ENCODE measurements at places on chromosomes 4 and X. TPM values are rescaled to one million over a fixed set of nuclear protein-coding genes. Genes with fewer than 3 reads are reported as not detected.

DNA sequence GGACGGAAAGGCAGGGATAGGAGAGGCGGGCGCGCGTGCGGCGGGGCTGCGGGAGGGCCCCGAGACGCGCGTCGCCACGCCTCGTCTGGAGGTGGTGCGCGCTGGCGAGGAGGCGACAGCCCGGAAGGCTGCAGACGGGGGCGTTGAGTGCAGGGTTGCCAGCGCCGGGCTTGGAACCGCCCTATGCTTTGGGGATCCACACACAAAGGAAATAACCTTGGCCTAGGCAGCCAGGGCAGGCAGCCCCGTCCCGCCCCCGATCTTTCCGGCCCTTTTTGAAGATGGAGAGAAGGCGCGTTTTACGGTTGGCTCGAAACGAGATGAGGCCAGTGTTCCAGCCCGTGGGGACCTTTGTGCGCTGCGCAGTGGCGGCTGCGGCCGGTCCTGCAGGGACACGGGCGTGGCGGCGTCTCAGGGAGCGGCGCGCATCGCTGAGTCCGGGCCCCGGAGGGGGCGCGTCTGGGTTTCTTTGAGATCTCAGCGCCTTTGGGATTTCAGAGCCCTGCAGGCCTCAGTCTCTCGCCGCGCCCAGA lies 50.8 kb upstream of the TRIM2 start:
- peak; percentile 79 for DNase-seq

DNA sequence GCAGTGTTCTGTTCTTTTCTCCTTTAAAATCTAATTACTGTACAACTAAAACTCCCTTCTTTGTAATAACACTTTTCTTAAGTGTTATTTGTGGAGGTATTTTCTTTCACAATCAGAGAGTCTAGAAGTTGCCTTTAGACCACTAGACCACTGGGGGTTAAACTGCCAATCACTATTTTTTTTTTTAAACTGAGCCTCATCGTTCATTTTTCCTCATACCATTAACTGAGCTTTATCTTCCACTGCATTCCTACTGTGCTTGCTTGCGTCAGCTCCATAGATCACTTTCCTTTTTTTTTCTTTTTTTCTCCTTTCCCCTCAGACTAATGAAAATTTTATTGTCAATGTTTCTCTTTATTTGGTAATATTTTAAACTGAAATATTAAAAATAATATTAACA lies 310.6 kb downstream of the PDHA2 start:
- DNase-seq = no peak

- DNase-seq = no peak
These were observed 50.4 kb downstream of the SERTM2 start for GRCh38 chrX:111561851-111562250.

- DNase-seq = peak; percentile 57
These were observed at the start of gene SPOCK3 for GRCh38 chr4:167234316-167234881. Gene SPOCK3, minus strand, starts transcription at chr4:167234494.

DNA sequence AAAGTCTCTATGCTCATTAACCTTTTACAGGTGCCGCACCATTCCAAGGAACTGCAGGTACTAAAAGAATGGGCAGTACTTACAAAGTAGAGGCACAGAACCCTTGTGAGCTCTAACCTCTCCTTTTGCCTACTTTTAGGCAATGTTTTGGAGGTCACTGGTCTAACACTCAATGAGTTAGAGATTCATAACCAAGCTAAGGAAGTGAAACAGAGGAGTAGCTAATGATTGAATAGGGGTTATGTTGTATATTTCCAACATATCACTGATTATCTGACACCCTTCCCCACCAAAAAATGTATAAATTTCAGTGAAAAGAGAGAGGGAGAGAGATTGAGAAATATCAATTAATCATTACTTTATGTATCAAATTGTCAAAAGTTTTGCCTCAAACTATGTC lies 269.3 kb downstream of the PCDH7 start:
- no peak for DNase-seq

DNA sequence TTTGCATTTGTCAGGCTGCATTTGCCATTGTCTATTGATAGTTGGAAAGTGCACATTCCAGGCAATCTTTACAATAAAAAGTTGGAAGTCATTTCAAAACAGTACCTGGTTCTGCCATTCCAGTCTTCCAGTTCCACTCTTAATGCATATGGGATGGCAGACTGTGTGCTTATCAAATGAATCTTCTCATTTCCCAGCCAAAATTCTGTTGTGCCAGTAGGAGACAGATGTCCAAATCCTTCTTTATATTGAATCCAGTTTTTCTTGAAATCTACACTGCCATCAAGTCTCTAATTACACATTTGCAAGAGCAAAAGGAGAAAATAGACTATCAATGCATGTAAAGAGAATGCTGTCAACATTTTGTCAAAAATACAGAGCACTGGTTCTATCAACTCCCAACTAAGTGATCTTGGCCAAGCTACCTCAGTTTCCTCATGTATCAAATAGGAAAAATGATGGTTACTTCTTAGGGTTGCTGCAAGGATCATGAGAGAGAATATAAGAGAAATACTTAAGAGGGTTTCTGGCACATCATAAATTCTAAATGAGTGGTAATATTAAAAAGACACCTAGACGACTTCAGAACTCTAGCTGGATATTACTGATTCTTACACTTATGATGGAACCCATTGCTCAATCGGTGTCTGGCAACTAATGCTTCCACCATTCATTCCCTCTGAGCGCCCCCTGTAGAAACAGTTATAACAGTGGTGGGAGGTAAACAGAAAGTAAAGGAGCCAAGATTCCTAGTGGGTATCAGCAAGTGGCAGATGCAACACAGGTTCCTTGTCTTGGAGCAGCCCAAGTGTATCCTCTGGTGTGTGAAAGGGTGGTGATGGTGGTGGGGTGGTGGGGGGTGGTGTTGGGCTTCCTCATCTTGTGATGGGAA lies 3.8 kb downstream of the FGG start:
- DNase-seq = no peak

- DNase-seq = no peak
These were observed 111.2 kb upstream of the GRXCR1 start for GRCh38 chr4:42781315-42781714.

DNA sequence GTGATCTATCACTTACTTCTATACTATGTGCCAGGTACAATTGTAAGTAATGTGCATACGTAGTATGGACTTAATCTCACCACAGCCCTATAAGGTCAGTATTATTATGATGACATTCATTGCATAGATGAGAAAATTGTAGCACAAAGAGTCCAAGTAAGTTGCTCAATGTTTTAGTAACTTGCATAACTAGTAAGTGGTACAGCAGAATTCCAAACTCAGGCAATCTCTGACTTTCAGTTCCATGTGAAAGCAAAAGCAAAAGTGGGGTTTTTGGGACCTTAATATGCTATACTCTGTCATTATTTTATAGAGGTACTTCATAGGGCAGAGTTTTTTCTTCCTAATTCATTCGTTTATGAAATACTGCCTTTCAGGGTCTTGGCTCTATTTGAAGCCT lies 188.8 kb upstream of the VEGFC start:
- no peak for DNase-seq

GRCh38 chr4:2954358-2955185 lies 8.6 kb downstream of the NOP14 start:
- no peak for DNase-seq

GRCh38 chrX:2410279-2411020 lies 90.3 kb downstream of the DHRSX start:
- DNase-seq = no peak

- DNase-seq = no peak
These were observed 83.3 kb downstream of the SLC7A11 start for GRCh38 chr4:138158746-138159297.

DNA sequence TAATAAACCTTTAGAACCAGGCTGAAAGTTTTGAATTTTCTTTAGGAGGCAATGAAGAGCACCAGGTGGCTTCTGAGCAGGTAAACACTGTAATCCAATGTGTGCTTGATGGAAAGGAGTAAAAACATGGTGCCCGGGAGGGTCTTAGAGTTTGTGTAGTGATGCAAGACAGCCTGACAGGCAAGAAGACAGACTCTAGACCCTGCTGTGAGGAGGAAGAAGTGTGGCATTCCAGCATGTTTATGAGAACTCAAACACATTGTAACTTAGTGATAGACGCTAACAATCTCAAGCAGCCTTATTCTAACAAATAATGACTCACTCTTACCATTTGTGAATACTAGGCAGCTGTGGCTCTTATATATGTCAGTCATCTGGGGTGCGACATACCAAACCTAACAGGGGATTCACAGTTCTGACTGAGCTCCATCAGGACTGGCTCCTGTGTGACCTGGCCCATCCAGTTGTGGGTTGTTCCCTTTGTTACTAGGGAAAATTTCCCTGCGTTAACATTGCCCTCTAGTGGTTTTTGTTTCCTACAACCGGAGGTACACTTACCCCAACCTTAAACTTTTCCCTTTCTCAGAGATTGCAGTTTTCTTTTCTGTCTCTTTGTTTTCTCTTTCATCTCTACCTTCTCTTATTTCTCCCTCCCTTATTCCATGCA lies 53.8 kb downstream of the VSIG4 start:
- DNase-seq = peak; percentile 11

GRCh38 chr4:81120055-81120454 lies 89.5 kb downstream of the BMP3 start:
- no peak for DNase-seq

DNA sequence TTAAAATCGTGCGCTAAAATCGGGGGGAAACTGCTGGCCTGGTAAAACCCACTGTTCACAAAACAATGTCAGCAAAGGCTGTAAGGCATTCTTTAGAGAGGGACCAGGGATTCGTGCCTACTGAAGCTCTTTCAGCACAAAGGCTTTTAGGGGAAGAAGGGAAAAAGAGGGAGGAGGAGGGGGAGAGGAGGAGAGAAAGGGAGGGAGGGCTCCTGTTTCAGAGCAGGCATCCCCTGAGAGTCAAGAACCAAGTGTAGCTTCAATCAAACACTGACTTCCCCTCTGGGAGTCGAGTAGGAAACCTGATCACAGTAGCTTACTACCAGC lies 9.5 kb downstream of the BCOR start:
- no peak for DNase-seq

DNA sequence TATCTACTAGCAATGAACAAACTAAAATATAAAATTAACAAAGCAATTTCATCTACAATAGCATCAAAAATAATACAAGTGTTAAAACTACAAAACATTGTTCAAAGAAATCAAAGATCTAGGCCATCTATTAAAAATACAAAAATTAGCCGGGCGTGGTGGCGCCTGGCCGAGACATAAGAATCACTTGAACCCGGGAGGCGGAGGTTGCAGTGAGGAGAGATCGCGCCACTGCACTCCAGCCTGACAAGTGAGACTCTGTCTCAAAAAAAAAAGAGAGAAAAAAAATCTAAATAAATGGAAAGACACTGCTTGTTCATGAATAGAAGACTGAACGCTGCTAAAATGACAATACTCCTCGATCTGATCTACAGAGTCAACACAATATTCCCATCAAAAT lies 139.2 kb downstream of the RBM47 start:
- no peak for DNase-seq

DNA sequence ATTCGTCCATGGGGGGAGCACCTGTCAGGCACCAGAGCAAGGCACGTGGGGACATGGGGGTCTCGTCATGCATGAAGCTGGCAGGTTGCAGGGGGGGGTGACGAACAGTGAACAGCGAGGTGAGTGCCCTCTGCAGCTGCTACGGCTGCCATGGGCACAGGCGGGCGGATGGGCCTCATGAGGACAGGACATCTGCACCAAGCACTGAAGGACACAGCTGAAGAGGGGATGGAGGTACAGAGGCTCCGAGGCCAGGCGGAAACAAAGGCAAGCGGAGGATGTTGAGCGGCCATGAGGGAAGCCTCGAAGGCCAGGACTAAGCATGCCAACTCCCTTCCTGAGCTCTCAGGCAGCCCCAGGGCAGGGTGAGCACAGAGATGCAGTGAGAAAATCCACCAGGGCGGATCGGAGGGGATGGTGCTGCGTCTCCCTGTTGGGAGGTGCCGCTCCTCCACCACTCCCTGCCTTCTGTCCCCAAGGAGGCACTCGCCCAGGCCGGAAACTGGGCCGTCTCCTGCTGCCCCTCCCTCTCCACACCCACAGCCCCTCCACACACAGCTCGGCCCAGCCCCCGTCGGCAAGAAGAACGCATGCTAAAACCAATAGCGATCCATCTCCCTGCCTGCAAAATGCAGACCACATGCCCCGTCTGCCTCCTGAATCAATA lies 24.6 kb downstream of the ABLIM2 start:
- no peak for DNase-seq

DNA sequence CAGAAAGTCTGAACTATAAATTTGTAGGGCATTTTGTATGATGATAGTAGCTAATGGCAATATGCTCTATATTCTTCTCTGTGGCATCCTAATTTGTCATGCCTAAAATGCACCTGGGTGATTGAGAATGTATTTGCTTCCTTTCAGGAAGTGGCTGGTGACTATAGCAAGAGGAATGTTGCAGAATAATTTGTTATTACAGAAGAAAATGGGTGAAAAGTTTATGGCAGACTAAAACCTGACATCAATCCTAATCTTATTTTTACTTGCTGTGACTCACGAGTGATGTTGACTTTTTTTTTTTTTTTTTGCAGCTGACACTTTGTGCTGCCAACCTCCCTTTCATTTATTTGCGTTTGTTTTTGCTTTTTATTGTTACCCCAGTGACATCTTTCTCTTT lies 141.1 kb downstream of the MSL3 start:
- DNase-seq = no peak

DNA sequence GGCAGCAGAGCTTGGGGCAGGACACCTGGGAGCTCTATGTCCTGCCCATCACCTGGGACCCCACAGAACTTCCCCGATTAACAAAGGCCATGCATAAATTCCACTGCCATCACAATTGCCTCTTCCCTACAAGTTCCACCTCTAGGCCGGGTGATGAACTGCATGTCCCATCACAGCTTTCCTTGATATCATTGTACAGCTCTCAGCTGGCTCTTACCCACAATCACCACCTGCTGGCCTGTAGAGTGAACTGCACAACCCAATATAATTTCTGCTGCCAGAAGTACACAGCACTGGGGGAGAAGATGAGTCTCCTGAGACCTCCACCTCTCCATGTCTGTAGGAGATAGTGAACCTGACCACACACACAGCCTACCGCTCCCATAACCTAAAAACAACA lies 285.0 kb upstream of the AADAT start:
- no peak for DNase-seq

DNA sequence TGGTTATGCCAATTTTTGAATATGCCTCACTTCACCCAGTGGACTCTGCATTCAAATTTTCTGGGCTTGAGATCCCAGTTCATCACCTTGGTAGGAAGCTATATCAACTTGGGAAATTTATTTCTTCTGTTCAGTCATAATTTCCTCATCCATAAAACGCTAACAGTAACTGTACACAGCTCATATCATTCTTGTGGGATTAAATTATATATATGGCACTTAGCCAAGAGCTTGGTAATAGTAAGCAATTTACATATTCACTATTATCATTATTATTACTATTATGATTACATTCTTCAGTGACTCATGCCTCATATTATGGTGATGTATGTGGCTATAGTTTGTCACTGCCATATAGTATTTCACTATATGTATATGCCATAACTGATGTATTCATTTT lies 177.6 kb downstream of the CPE start:
- DNase-seq = no peak

- DNase-seq = peak; percentile 10
These were observed 26.3 kb upstream of the UCP1 start for GRCh38 chr4:140595065-140595464.

FANCB gene
- total RNA-seq = 1.6 TPM

SLC34A2 gene
- not detected for total RNA-seq

PRDM8 gene
- total RNA-seq = 25.3 TPM

FAM47E gene
- total RNA-seq = 1.3 TPM

FREM3 gene
- 0.27 TPM for total RNA-seq

NUP62CL gene
- 12.1 TPM for total RNA-seq

THOC2 gene
- 35.8 TPM for total RNA-seq

ADAMTS3 gene
- total RNA-seq = 1.1 TPM

NAA11 gene
- total RNA-seq = under 0.01 TPM

PAGE5 gene
- not detected for total RNA-seq

DCAF8L2 gene
- total RNA-seq = not detected

HSPA4L gene
- 1.1 TPM for total RNA-seq

SLC10A6 gene
- total RNA-seq = under 0.01 TPM

MAGEE2 gene
- 0.27 TPM for total RNA-seq

HSFX4 gene
- not detected for total RNA-seq
